ENCODE measurements at places on chromosomes 13 and 19.

GRCh38 chr19:55149078-55150003 is at the start of gene TNNT1:
TNNT1 (minus strand) TSS chr19:55149206; CDS start chr19:55147157, 2,049 bp downstream.
- DNase-seq, result no peak

DNA sequence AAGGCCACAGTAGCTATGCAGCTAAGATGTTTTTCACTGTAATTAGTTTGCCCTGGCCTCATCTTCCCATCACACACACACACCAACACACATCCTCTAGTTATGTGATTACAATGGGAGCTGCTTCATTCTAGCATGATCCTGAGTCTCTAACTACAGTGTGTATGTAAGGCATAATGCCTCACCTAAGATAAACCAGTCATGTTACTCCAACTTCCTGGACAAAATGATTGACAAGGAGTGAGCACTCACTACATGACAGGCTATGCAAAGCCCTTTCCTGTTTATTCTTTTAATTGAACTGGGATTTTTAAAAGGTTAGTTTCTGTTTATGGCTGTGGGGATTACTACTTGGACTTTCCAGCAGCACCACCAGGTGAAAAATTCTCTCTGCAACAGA is 400.8 kb upstream of the ATXN8OS start:
- no peak for DNase-seq

- DNase-seq, result no peak
Observed at GRCh38 chr19:42279902-42280814, 11.1 kb downstream of the CIC start.

GRCh38 chr19:10036601-10037071 is 23.4 kb downstream of the RDH8 start:
- no peak for DNase-seq

DNA sequence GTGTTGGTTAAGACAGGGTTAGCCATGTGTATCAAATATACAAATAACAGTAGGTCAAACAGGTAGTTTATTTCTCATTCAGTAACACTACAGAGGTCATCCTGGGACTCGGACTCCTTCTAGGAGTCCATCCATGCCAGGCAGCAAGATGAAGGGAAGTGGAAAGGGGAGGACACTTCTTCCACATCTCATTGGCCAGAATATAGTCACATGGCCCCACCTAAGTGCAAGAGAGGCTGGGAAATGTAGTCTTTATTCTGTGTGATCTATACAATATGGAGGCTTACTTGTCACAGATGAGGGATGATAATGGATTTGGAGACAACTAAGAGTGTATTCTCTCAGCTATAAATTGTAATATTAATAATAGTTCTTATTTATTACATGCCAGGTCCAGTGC is 31.1 kb downstream of the RDH8 start:
- DNase-seq, result no peak

- no peak for DNase-seq
Observed at GRCh38 chr19:42254850-42255765, at the start of gene ERF. ERF (minus strand) TSS chr19:42255128; CDS start chr19:42254999, 129 bp downstream.

Data from GM04503 (cell line).